ENCODE measurements at places on chromosomes 4 and X. TPM values are rescaled to one million over a fixed set of nuclear protein-coding genes. Genes with fewer than 3 reads are reported as not detected.

GRCh38 chr4:113837397-113837796 lies 75.9 kb upstream of the CAMK2D start:
- no peak for DNase-seq

DNA sequence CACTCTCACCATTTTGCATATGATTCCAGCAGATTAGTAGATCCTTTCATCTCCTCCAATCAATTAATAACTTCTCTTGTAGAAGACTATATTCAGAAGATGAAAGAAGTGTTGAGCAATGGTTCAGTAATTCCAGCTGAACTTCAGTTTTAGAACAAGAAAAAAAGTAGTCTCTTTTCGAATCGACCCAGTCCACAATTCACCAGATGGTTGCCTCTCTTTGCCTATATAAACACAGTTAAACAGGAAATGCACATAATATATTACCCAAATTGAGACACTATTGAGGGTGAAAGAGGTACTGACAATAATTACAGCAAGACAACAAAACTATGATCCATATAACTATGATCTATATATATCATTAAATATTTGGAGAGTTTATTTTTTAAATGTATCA lies 16.8 kb upstream of the FAM241A start:
- no peak for DNase-seq

DNA sequence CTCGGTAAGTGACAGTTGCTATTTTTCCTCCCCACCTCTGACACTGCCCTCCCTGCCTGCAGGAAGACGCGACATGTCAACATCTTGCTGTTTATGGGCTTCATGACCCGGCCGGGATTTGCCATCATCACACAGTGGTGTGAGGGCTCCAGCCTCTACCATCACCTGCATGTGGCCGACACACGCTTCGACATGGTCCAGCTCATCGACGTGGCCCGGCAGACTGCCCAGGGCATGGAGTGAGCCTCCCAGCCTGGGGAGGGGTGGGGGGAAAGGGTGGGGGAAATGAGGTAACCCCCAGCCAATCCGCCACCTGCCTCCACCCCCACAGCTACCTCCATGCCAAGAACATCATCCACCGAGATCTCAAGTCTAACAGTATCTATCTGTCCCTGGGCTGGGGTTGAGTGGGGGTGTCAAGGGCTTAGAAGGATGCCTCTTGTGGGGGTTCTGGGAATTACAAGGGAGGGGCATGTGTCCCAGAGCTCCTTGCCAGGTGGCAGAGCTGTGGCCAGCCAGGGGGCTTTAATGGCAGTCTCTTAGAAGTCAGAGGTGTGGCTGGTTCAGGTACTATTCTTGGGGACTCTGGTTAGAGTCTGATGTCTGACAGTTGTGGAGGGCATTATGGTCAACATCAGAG lies 7.8 kb downstream of the ARAF start:
- DNase-seq = no peak

GRCh38 chr4:161252520-161253141 lies 911.2 kb downstream of the FSTL5 start:
- DNase-seq = no peak

DNA sequence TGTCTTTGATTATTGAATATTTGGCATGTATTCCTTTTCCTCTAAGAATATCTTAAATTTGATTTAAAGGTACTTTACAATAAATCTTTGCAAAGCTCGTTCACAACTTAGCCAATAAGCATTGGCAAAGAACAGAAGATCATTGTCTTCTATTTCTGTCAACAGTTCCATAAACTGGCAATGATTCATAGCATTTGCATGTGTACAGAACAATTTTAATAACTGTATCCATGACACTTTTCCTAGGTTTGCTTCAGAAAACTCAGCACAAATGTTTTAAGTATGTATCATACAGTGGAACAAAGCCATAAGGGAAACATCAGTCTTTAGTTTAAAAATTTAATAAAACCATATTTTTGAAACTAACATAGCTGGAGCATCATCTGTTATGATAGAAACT lies 462.7 kb upstream of the RPS6KA3 start:
- DNase-seq = no peak

DNA sequence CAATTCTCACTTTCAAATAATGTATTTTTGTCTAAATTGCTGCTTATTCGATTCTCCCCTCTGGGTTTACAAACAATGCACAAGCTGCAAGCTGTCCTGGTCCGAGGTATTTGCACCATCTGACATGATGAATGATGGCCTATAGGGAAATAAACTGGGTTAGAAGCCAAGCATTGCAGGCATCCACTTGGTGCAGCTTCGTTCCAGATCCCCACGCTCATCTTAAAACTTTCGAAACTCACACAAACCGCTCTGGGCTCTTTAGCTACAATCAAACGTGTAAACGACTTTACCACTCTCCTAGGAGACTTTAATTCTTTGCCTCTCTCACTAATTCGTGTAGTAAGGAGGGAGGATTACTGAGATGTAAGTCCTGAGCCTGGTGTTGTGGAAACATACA lies 19.0 kb downstream of the PHKA2 start:
- no peak for DNase-seq

- DNase-seq = no peak
Observed at GRCh38 chr4:151933122-151933827, 172.5 kb upstream of the GATB start.

- no peak for DNase-seq
Observed at GRCh38 chrX:69361311-69361845, 142.7 kb upstream of the NALF2 start.

- DNase-seq = peak; percentile 64
Observed at GRCh38 chrX:40096395-40097091, 1.2 kb downstream of the BCOR start.

- DNase-seq = no peak
Observed at GRCh38 chr4:26330186-26330787, 9.5 kb downstream of the RBPJ start.

- no peak for DNase-seq
Observed at GRCh38 chrX:139823806-139824205, 109.0 kb downstream of the ATP11C start.

- no peak for DNase-seq
Observed at GRCh38 chr4:118797558-118798142, 38.3 kb downstream of the SEC24D start.

GRCh38 chr4:100913685-100914084 lies 395.9 kb upstream of the EMCN start:
- DNase-seq = no peak

- DNase-seq = no peak
Observed at GRCh38 chr4:110073053-110073845, 125.2 kb downstream of the ELOVL6 start.

DNA sequence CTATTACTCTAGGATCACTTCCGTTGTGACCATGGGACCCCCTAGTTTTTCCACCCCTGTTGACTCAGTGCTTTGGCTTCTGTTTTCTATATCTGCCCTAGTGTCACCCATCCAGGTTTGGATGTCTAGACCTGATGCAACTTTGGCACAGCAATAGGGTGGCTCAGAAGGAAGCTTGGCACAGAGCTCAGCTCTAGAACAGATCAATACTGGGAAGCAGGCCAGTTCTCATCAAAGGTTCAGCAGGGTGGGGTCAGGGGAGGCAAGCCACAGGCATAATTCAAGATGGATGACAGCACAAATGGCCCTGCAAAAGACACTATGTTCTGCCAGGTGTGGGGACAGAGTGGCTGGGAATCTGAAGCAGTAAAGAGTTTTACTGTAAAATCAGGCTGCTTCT lies 74.2 kb upstream of the EGFL6 start:
- DNase-seq = no peak

GRCh38 chr4:168831919-168832762 lies 177.9 kb downstream of the CBR4 start:
- peak; percentile 32 for DNase-seq

- no peak for DNase-seq
Observed at GRCh38 chr4:87092389-87093141, 127.9 kb downstream of the KLHL8 start.

DNA sequence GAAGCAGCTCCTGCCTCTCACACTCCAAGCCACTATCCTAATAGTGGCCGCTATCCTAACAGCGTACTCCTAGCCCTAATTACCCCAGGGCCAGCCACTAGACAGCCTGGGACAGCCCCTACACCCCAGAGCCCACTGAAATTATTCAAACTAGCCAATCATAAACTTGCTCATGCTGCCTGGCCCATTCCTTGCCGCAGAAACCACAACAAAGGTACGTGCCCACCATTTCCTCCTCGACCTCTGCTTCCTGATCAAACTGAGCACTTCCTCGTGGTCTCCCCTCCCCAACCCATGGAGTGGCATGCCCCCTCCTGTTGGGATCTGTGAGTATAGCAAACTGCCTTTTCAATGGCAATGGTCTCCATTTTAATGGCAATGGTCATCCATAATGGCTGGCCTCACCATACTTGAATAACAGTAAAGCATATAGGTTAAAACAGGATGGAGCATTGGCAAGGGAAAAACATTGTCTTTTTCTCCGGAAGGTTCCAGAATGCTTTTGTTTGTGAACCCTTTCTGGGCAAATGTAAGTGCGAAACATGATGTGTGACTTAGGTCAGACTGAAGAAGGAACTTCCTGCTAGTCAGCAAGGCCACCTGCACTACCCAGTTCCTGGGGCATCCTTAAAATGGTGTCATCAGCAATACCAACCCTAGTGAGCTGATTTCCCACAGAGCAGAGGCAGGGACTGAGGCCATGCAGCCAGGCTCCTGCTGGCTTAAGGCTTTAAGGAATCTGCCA lies 107.1 kb upstream of the ATP6AP2 start:
- no peak for DNase-seq

KDM5C gene
- 39.1 TPM for polyA plus RNA-seq

TEX13B gene
- polyA plus RNA-seq = not detected

All from CD8-positive, alpha-beta memory T cell (primary cell).